Substantia nigra (tissue), 51 donors: ENCODE measurements at places on chromosomes 6 and 20.

DNA sequence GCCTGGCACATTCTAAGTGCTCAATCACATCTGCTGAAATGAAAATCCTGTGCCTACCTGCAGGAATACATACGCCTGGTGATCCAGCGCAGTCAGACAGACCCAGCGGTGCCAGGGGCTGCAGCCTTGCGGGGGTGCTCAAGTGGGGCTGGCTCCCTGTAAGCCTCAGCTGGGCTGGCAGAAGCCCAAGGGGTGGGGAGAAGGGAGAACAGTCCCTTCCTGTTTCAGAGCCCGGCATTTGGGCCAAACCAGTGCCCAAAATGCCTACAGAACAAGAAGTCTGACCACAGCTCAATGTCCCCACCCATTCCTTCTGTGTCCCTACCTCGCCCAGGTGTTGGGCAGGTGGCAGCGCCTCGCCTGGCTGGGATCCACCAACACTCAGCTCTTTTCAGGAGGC is 22.6 kb downstream of the KCNK15 start:
- DNase-seq: no peak

GRCh38 chr6:130794010-130794697 is 33.1 kb upstream of the SMLR1 start:
- no peak for DNase-seq

GRCh38 chr20:2133318-2134183 is 31.9 kb downstream of the STK35 start:
- no peak for DNase-seq

- peak; percentile 47 for DNase-seq
Observed at GRCh38 chr20:5080384-5080877, 39.3 kb downstream of the PCNA start.

DNA sequence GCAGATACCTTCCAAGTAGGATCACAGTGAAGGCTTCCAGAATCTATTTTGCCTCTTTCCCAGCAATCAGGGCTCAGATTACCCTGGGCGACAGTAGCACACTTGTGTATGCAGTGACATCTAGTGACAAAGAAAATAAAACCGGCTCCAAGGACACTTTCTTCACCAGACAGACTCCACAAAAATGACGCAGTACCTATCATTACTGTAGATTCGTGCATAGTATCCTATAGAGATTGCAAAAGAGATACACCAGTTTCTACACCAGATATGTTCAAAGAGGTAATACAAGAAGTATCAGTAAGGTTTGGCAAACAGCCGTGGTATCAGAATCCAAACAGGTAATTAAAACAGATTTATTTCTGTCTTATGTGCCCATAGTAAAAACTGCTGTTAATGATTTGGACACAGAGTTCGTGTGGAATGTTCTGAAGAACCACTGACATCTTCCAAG is 600.4 kb upstream of the JAG1 start:
- peak; percentile 9 for DNase-seq

GRCh38 chr6:10355115-10355702 is 59.7 kb downstream of the TFAP2A start:
- no peak for DNase-seq

GRCh38 chr20:37773291-37773826 is 79.5 kb downstream of the CTNNBL1 start:
- no peak for DNase-seq

- no peak for DNase-seq
Observed at GRCh38 chr20:63765082-63765873, 25.7 kb downstream of the SLC2A4RG start.

- DNase-seq: no peak
Observed at GRCh38 chr6:56766806-56767178, 124.1 kb upstream of the DST start.

DNA sequence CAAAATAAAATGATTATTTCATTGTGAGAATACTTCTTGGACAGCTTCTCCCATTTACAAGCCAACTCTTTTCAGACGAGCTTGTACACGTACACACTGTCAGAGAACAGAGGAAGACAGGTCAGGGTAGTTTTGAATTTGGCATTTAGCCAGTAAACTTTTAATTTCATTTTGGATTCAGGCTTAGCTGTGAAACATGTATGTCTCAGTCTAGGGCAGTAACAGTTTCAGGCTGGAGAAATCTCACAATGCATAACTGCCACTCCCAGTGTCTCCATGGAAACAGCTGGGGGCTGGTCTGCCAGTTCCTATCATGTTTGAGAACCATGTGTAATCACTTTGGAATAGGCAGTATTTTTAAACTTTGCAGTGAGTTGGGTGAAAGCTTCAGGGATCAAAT is 22.0 kb upstream of the QKI start:
- no peak for DNase-seq

- DNase-seq: no peak
Observed at GRCh38 chr6:49951926-49952325, 12.0 kb downstream of the DEFB114 start.

- DNase-seq: no peak
Observed at GRCh38 chr6:132811276-132811675, 3.1 kb upstream of the RPS12 start.

- DNase-seq: no peak
Observed at GRCh38 chr6:55726144-55726543, 147.2 kb upstream of the HMGCLL1 start.

GRCh38 chr20:10490706-10491105 is 55.6 kb downstream of the SLX4IP start:
- DNase-seq: no peak

DNA sequence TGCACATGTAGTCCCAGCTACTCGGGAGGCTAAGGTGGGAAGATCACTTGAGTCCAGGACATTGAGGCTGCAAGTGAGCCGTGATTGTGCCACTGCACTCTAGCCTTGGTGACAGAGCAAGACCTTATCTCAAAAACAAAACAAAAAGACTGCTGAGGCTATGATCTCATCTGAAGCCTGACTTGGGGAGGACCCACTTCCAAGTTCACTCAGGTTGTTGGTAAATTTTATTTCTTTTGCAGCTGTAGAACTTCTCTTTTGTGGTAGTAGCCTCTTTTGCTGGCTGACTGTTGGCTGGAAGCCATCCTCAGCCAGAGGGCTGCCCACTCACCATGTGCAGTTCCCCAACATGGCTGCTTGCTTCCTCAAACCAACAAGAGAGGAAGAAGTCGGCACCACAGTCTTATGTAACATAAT is 36.8 kb upstream of the ME1 start:
- DNase-seq: no peak

DNA sequence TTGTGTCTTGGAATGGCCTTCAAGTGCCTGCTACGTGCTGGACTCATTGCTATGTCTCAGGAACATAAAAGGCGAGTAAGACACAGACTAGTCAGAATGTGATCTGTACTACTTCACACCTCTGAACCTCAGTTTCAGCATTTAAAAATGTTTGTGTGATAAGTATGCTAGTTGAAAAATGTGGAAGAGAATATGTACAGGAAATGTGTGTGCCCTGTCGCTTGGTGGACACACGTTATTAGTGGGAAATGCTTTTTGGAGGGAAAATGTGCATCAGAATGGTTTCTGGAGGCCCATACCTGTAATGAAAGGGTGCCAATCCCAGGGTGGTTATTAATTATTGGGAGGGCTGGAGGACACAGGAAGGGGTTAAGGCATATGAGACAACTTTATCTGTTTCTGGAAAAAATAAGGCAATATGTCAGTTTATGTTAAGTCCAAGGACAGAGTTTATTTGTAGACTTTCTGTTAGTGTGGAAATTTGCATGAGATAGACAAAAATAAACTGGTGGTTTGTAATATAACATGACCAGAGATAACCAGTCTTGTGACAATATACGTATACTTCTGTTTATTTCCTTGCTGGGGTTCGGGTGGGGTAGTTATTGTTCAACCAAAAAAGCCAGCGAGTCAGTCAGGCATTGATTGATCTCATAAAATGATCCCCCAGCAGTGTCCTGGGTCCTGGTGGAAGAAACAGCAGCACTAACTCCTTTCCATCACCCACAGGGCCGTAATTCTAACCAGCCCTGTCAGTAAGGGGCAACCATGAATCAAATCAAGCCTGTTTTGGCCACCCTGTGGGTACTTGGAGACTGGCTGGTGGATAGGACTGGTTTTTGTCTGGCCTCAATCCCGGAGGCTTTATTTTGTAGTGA is 117.9 kb downstream of the JARID2 start:
- DNase-seq: no peak

DNA sequence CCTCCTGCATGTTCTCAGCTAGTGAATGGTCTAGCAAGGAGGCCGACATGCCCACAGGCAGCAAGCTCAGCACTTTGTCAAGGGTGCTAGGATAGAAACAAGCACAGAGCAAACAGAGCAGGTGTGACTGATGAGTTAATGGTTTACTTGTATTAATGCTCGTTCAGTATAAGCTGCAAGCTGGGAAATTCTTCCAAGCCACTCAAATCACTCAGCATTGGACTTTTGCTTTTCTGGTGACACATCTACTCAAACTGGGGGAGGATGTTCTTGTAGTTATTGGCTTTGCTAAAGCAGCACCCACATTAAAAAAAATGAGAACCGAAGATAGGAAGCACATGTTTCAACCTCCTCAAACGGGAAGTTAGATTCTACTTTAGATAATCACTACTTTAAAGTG is 43.1 kb upstream of the NEDD9 start:
- DNase-seq: no peak
